Jurkat, Clone E6-1 (cell line): ENCODE measurements at places on chromosomes 12 and 14.

GRCh38 chr14:57875296-57875695 lies 9.4 kb upstream of the SLC35F4 start:
- no peak for DNase-seq

- no peak for DNase-seq
Observed at GRCh38 chr12:1044199-1044598, 53.2 kb downstream of the ERC1 start.

DNA sequence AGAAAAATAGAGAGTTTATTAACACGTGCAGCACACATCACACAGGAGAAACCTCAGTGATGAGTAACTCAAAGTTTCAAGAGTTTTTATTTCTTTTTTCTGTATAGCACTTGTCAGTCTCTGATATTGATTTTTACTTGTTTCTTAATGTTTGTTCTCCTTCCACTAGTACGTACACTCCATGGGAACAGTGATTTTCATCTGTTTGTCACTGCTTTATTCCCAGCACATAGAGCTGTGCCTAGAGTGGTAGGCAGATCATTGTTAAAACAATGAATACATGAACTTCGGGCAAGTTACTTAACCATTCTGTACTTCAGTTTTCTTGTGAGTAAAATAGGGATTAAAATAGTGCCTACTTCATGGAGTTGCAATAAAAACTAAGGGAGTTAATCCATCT lies 46.6 kb downstream of the ETV6 start:
- no peak for DNase-seq

GRCh38 chr12:114901316-114901715 lies 217.3 kb upstream of the TBX3 start:
- DNase-seq: no peak

- DNase-seq: no peak
Observed at GRCh38 chr12:120093592-120094355, 22.8 kb downstream of the RAB35 start.

DNA sequence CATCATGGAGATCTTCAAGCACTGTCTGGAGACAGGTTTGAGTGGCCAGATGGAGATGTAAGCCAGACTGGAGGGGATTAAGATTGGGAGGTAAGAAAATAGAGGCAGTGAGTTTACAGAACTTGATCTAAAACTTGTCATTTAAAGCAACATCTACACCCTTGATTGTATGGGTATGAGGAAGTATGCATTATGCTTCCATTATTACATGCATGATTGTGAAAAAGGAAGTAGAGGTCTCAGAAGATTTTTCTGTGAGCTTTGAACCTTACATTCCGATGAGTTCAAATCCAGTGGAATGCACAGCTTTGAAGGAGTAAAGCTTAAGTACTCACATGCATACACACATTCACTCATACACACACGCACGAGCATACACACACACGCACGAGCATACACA lies 550.8 kb downstream of the MED13L start:
- DNase-seq: no peak
